ENCODE measurements at places on chromosomes 2 and 18.

GRCh38 chr18:3492721-3493120 is 42.7 kb downstream of the TGIF1 start:
- DNase-seq, result no peak

GRCh38 chr2:43221763-43222474 is 4.5 kb downstream of the ZFP36L2 start:
- DNase-seq, result no peak

DNA sequence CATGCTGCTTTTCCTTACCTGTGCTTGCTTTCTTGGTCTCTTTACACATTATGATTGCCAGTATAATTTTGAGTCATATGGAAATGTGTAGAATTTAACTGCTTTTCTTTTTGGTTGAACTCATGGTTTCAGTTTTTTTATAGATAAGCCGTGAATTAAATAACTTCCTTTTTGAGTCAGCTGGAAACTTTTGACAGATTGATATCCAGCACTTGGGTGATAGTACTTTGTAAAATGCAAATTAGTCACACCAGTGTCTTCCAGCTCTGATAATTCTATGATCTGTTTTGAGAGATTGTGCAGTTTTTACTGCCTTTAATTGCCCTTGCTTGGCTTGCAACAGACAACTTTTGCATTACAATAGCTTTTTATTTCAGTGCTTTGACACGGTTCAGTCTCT is 86.4 kb downstream of the NCOA1 start:
- peak; percentile 52 for DNase-seq

DNA sequence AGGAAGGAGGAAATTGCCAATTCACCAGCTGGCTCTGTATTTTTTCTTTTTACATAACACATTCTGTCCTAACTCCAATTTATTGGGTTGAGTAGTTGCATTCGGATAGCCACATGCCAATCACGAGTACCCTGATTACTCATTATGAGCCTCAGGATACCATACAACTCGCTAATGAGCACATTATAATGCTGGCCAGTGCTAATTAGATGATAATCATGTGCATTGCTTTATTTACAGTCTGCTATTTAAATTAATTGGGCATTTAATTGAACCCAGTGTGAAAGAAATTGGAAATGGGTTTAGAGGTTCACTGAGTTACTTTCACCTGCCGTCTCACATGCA is 15.2 kb downstream of the G6PC2 start:
- no peak for DNase-seq

DNA sequence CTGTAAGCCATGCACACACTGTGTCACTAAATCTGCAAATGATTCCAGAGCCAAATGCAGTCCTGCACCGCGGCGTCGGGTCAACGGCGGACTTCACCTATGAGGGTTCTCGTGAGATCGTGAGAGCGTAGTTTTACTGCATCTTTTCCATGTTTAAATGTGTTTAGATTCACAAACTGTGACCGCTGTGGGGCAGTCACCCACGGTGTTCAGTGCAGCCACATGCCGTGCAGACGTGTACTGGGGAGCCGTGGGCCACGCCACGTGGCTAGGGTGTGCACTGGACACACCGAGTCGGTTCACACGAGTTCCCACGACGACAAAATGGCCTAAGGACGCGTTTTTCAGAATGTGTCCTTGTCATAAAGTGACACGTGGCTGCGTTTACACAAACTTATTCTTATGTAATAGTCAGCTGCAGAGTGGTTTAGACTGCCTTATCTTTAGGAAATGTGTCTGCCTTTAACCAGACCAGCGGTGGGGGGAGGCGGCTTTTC is 34.1 kb downstream of the NFATC1 start:
- no peak for DNase-seq

DNA sequence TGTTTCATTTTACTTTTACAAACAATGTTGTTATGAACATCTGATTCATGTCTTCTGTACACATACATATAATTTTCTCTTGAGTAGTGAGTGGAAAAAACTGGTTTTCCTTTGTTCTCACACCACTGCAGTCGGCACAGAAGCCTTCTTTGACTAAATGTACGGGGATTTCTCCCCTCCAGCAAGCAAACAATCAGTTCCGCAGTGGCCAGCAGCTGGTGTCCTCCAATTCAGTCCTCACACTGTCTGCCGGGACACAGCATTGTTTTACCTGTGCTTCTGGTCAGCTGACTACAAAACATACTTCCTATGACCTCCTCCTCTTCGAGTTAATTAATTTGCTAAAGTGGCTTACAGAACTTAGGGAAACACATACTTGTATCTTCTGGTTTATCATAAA is 202.8 kb downstream of the WDR7 start:
- DNase-seq, result no peak

DNA sequence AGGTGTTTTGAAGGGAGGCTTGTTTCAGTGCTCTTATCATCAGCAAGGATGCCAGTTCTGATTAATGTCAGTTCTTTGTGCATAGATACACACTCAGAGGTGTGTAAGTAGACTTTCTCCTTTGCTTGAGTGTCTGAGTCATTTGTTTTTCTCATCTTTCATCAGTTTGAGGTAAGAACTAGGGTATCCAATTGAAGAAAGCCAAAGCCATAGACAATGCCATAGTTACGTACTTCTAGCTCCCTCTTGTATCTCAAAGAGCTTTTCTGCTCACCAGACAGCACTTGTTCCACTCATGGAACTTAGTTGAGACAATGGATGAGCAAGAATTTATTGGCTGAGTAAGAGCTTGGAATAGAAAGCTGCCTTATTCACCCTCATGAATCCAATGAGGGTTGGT is 520.1 kb downstream of the PIK3C3 start:
- DNase-seq, result no peak

DNA sequence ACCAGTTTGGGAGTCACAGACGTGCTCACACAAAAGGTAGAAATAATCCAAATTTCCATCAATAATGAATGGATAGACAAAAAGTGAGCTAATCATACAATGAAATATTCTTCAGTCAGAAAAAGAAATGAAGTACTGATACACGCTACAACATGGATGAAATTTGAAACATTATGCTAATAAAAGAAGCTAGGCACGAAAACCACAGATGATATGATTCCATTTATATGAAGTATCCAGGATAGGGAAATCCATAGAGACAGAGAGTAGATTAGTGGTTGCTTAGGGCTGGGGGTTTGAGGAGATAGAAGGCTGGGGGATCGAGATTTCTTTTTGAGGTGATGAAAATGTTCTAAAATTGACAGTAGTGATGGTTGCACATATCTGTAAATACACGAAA is 43.0 kb upstream of the ATP6V1B1 start:
- DNase-seq, result no peak

DNA sequence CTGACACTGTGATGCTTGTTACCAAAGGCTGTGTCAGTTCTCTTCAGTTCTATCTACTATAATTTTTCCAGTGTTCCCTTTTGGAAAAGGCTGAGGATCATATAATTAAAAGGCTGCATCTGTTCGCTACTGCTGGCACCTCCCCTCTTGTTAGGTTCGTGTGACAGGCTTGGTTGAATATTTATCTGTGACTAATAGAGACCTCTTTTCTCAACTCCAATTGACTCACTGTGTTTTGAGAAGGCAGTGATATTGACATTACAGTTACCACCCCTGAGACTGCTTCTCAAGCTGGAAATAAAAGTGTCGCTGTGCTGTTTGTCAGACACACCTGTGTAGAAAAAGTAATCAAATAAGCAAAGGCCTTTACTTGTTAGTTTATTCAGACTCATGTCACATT is 205.5 kb upstream of the KCNH7 start:
- no peak for DNase-seq

GRCh38 chr2:176473177-176473576 is 203.9 kb downstream of the MTX2 start:
- DNase-seq, result no peak

GRCh38 chr2:8119782-8120505 is 561.9 kb upstream of the ID2 start:
- no peak for DNase-seq

DNA sequence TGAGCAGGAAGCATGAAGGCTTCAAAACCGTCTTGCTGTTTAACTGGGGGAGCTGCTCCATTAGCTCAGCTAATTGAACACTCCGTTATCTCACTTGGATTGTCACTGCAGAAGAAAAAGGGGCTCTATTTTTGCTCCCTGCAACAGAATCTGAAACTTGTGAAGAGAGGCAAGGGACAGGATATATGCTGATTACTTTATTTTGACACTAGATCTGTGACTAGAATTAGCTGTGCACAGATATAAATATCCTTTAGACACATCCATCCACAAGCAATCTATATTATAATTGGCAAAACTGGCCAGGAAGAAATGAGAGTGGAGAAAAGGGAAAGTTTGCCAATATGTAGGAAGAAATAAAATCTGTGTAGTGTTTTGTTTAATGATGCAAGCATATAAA is 700.1 kb upstream of the CHAC2 start:
- no peak for DNase-seq

DNA sequence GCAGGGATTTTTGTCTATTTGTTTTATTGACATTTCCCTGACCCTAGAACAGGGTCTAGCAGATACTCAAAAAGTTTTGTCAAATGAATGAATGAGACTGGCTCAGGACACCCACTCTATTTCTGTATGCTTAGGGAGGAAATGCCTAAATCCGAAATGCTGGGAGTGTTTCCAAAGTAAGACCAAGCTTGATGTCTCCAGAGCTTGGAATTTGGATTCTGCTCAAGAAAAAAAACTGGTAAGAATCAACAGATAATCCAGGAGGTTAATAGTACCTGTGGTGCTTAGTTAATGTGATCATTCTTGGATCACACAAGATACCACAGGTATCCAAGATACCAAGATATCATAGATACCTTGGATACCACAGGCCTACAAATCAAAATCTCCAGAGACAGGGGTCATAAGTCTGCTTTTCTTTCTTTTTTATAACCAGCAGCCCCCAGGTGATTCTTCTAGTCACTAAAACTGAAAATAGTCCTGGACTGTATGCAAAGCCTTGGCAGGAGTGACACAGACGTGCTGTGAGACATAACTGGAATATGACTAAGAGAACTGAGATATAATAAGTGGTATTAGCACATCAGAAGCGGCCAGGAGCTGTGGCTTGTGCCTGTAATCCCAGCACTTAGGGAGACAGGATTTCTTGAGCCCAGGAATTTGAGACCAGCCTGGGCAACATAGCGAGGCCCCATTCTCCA is 39.9 kb upstream of the SP3 start:
- no peak for DNase-seq

DNA sequence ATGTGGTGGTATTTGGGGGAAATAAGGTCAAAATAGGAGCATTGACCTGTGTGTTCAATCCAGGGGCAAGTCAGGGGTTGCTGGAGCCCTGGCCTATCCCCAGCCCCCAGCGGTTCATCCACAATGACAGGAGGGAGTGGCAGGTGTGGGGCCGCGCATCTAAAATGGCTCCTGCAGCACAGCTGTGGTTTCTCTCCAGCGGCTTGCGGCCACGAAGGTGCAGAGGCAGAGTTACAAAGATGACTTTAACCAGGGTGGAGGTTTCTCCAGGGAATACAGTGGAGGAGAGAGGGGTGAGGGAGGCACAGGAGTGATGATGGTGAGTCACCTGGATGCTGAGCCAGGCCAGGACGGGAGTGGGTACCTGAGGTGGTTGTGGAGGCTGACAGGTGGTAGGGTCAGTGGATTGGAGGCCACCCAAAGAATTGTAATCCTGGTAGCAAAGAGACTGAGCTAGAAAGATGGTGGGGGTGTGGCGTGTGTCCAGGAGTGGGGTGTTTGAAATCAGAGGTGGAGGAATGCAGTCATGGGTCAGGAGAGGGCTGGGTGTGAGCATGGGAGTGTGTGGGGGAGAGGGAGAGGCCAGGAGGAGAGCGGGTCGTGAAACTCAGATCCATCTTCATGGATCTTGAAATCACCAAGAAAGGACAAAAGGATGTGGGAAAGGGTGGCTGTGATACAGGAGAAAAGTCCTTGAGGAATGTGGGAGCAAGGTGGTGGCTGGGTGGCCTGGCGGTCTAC is 83.2 kb downstream of the CTIF start:
- DNase-seq, result no peak

GRCh38 chr2:157329524-157329923 is 3.9 kb upstream of the ERMN start:
- DNase-seq, result no peak

- no peak for DNase-seq
These were observed 899.7 kb upstream of the GCFC2 start for GRCh38 chr2:76610451-76610850.

GRCh38 chr18:58125756-58126155 is 81.7 kb downstream of the NEDD4L start:
- no peak for DNase-seq

DNA sequence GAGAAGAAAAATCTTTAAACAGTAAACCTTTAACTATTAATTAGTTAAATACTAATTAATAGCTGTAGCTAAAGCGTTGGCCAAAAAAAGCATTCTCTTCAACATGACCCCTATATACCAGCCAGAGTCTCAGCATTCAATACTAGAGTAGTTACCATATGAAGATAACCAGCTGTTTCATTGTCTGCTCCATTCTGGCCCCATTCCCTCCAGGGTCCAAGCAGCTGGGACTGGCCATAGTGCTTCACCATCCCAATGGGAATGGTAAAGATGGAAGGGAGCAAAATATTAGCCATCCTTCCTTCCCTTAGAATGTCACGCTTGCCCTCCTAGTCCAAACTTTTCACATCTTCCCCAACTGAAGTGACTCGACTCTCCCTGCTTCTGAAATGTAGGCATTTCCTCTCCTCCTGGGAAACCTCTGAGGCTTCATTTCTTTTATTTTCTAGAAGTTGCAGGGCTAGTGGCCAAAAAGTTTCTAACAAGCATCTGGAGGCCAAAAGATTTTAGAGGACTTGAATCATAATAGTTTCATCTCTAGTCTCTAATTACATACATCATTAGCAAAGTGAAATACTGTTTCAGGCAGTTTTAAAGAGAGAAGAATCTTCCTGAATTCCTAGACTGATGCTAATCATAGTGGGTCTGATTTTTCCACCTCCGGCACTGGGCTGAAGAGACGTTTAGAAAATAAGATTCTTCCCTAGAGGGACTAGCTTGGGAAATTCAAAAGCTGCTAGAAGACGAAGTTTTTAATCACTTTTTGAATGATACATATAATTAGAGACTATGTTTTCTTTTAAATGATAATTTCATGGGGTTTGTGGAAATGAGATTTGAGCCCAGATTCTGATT is 52.7 kb downstream of the CCDC68 start:
- no peak for DNase-seq

DNA sequence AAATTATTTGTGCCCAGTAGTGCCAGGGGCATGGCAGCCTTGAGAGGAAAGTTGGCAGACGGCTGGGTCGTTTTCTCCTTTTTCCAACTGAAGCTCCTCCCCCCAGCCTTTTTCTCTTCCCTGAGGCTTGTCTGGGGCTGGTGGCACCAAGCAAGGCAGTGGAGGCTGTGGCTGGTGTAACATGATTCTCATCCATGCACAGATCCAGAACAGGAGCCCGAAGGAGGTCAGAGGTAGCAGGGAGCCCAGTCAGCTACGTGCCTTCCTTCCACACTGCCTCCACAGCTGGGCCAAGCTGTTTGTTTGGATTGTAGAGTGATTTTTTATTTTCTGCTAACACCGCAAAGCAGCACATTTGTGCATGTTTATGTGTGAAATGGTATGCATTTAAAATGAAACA is 170.3 kb upstream of the MGAT5 start:
- no peak for DNase-seq

- no peak for DNase-seq
These were observed 228.8 kb downstream of the LRRTM1 start for GRCh38 chr2:80075719-80076118.
